Stimulated activated CD4-positive, alpha-beta T cell treated with anti-CD3 and anti-CD28 coated beads, Interleukin-15, amount 100 ng/mL, for 1 hour (primary cell): ENCODE measurements at places on chromosomes 4 and X.

DNA sequence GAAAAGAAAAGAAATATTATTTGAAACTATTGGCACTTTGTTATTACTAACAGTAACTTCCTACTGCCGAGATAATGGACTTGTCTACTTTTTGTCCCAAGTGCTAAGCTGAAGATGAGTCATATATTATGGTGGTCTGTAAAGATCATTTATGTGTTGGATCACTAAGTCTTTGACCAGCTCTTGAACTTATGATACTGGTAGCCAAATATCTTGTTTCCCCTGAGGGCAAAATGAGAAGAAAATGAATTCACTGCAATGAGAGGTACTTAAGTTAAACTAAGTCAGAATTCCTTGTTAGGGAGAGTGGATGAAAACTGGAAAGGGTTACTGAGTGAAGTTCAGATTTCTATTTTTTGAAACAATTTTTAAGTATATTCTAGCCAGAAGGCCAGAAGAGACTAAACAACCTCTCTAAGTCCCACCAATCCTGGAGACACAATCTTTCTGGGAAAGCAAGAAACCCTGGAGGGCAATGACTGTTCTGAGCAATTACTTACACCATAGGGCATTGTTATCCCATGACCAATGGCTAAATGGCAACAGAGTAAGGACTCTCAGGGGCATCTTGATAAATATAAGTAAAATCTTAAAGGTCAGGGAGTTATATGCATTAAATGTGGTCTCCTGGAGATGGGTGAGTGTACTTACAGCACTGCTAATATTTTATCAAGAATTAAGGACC, 287.7 kb downstream of the STIM2 start:
- DNase-seq, result no peak

DNA sequence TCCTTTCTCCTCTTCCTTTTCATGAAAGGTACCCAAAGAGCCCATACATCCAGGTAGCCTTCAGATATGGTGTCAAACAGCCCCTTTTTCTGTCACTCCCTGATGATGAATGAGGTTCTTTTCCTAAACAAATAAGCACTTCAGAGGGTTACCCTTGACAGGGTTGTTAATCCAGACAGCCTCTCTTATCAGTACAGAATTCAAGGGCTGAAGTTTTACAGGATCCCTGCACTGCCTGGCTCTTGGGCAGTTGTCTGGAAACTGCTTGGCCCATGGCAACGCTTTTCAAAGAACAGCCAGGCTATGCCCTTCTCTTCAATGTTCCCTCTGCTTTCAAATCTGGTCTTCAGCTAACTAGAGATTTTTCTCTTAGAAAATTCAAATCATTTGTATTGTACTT, 352.6 kb upstream of the FAM241A start:
- DNase-seq, result no peak

- no peak for DNase-seq
Observed at GRCh38 chr4:15779306-15779705, 1.2 kb downstream of the CD38 start.

DNA sequence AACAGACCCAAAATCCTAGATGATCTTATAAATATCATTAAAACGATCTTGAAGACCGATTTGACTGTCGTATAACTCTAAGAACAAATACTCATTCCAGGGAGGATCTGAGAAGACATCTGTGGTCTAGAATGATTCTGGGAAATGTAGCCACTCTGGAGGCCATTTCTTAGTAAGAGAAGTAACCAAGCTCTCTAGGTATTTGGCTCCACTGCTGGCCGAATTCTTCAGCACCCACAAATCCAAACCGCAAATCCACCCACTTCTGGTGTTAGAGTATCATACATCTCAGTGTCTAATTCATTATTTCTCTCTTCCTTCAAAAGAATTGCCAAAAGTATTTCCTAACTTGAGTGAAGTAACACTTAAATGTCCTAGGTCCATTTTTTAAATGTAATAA, 23.9 kb downstream of the KLHL5 start:
- DNase-seq, result no peak

DNA sequence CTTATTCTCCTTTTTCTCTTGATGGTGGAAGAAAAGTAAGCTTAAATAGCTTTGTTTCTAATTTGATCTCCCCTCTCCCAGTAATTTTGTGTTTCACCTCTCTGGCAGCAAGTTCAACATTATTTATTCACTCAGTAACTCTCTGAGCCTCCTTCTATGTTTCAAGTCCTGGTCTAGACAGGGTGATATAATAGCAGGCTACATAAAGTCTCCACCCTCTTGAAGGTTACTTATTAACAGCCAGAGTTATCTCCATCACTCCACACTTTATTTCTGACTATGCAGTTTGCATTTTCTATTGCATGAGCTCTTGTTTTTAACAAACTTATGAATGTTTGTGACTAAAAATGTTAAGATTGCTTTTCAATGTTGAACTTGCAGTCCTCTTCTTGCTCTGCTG, 17.8 kb upstream of the ANOS1 start:
- DNase-seq, result no peak

DNA sequence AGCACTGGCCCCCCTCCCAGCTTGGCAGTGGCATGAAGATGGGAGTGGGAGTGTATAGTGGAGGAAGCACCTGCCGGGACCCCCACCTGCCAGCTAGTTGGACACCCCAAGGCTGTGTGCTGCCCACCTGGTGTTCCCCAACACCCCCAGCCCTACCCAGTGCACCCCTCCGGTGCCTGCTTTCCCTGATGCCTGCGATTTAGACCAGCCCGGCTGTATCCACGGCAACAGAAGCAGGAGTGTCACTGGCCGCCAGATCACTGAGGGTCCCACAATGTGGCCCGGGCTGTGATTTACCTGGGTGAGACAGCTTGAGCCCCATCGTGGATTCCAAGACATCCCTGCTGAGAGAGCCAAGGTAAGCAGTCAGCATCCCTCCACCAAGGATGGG, 533 bp downstream of the GPR173 start:
- no peak for DNase-seq

- DNase-seq, result no peak
Observed at GRCh38 chr4:140344101-140344500, 29.3 kb upstream of the SCOC start.

- no peak for DNase-seq
Observed at GRCh38 chr4:161466316-161466715, 697.5 kb downstream of the FSTL5 start.

- no peak for DNase-seq
Observed at GRCh38 chr4:154416190-154416547, 75.4 kb downstream of the DCHS2 start.

- DNase-seq, result no peak
Observed at GRCh38 chr4:7539659-7540058, 104.9 kb upstream of the PSAPL1 start.

- DNase-seq, result no peak
Observed at GRCh38 chrX:23959781-23960180, 52.0 kb downstream of the CXorf58 start.

GRCh38 chrX:18643243-18643642, 28.7 kb downstream of the RS1 start:
- no peak for DNase-seq

DNA sequence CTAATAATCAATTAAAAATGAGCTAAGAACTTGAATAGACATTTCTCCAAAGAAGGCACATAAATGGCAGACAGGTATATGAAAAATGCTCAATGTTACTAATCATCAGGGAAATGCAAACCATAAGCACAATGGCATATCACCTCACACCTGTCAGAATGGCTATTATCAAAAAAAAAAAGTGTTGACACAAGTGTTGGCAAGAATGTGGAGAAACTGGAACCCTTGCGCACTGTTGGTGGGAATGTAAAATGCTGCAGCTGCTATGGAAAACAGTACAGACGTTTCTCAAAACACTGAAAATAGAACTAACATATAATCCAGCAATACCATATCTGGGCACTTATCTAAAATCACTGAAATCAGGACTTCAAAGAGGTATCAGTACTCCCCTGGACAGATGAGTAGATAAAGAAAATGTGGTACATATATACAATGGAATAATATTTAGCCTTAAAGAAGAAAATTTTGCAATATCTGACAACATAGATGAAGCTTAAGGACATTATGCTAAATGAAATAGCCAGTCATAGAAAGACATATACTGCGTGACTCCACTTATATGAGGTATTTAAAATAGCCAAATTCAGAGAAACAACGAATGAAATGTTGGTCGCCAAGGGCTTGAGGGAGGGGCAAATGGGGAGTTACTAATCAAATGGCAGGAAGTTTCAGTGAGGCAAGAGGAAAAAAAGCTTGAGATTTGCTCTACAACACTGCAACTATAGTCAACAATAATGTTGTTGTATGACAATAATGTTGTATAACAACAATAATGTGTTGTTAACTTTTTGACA, 175.5 kb downstream of the WDFY3 start:
- DNase-seq, result no peak

GRCh38 chr4:157779081-157779480, 393.7 kb downstream of the GASK1B start:
- DNase-seq, result no peak

- DNase-seq, result no peak
Observed at GRCh38 chrX:7926914-7927258, 327 bp downstream of the PNPLA4 start.

DNA sequence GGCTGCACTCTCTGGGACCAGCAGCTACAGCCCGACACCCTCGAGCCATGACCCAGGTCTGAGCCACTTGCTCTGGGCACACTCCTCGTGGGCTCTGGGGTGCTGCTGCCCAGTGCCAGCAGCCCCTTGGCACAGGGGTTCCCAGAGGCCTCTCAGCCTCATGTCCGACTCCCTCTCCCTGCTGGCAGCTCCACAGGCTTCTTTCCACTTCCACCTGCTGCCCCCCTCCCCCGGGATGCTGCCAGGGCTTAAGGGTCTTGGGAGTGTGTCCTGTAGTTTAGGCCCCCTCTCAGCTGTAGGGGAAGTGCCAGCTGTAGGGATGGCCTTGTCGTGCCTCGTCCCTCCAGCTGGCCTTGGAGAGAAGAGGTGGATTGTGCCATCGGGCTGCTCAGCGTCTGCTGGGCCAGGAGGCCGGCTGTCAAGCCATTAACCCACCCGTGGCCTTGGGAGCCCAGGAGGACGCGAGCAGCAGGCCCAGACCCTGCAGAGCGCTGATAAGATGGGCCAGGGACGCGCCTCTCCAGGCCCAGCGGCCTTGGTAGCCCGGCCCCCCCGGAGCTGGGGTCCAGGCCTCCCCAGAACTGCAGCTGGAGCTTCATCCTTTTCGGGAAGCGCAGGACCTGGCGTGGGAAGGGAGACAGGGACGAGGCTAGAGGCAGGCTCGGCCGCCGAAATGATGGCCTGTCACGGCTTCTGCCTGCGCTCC, 1.0 kb upstream of the USP27X start:
- no peak for DNase-seq

- no peak for DNase-seq
Observed at GRCh38 chr4:108693819-108694218, 43.4 kb downstream of the OSTC start.

DNA sequence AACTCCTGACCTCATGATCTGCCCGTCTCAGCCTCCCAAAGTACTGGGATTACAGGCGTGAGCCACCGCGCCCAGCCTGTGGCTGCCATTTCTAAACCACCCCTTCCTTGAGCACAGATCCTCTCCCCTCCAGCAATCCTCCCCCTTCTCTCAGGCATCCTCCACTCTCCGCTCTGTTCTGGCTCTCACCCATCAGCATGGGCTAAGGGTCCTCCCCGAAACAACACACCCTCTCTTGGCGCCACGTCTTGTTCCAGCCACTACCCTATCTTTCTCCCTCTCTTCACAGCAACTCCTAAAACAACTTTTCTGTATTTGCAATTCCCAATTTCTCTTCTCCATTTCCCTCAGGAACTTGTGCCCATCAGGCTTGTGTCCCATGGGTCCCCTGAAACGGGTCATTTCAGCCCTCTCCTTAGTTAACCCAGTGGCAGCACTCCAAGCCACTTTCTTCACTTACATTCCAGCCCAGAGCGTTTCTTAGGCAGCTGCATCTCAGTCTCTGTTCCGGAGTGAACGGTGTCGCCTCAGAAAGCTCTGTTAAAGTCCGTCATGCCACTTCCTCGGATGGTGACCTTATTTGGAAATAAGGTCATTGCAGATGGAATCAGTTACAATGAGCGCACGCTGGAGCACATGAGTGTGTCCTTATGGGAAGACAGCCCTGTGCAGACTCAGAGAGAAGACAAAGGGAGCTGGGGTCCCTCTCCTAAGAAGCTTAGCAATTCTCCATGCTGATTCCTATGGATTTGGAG, 28.3 kb upstream of the CLDN24 start:
- DNase-seq, result no peak

DNA sequence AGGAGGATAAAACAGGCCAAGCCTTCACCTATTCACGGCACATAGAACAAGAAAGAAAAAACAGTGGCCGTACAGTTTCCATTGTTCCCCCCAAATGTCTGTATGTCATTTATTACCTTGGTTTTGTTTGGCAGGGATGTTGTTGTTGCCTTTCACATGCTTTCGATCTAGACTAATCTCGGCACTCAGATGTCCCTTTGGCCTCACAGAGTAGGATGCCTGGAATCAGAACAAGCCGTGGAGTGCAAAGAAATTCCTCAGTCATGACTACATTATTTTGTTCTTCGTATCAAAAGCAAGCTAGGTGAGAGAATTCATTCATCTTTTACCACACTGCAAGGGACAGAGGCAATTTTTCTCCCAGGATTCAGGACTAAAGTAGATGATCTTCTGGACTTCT, 106.9 kb downstream of the SMIM20 start:
- no peak for DNase-seq

- no peak for DNase-seq
Observed at GRCh38 chr4:16667464-16667863, 231.0 kb downstream of the LDB2 start.
